ENCODE measurements at places on chromosomes 16 and 17.

- no peak for DNase-seq
These were observed 37.1 kb upstream of the AMZ2 start for GRCh38 chr17:68210570-68211315.

- no peak for DNase-seq
These were observed 1.8 kb downstream of the NAGS start for GRCh38 chr17:44006272-44006597.

- no peak for DNase-seq
These were observed 249.3 kb downstream of the CEP112 start for GRCh38 chr17:65942592-65942991.

- no peak for DNase-seq
These were observed 1.7 kb downstream of the NUPR1 start for GRCh38 chr16:28537076-28537475.

DNA sequence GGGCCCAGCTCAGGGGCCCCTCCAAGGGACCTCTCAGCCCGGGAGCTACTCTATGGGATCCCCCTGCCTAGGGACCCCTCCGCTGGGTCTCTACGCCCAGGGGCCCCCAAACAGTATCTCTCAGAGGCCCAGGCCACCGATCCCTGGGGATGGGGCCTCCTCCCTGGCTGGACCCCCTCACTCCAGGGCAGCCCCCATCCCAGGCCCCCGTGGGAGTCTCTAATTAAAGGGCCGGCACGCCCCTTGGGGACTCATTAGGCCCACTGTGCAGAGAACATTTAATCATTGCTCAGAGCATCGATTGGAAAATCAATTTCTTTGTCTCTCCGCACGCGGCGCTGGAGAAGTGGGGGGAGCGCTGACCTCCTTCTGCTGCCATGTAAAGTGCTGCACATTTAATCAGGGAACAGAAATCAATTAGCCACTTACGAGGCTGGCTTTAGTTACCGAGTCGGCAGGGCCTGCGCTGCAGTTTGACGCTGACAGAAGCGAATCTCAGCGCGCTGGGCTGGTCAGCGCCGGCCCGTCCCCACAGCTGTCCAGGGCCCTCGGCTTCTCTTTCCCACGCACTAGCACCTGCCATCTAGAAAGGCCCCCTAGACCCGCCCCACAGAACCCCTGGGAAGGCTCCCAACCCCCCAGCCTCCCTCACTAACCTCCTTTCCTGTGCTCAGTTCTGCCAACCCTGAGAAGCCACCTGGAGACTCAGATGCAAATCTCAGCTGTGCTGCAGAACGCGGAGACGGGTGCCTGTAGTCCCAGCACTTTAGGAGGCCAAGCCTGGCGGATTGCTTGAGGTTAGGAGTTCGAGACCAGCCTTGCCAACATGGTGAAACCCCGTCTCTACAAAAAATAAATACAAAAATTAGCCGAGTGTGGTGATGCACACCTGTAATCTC lies 20.2 kb upstream of the C1QL1 start:
- DNase-seq: no peak

DNA sequence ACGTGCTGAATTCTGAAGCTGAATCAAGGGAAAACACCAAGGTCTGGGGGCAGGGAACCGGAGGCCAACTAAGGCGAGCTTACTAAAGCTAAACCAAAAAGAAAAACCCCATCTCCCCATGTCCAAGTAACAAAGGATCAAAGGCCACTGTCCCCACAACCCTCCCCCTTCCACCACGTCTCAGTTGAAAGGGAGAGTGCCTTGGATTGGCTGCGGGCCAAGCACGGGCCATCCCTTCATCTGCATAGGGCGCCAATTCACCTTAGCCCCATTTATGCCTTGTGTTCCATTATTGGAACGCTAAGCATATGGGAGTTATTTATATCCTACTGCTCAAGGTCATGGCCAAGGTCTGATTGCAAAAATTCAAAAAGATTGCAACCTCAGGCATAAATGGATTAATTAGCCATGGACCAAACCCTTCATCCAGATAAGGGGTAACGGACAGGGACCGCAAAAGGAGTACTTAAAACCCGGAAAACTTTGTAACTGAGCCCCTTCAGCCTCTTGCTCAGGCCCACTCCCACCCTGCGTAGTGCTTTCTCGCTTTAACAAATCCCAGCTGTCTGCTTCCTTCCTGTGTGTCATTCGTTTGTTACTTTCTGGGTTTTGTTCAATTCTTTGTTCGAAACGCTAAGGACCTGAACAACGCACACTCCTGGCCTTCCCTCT lies 740 bp upstream of the ATP6V0D1 start:
- no peak for DNase-seq

DNA sequence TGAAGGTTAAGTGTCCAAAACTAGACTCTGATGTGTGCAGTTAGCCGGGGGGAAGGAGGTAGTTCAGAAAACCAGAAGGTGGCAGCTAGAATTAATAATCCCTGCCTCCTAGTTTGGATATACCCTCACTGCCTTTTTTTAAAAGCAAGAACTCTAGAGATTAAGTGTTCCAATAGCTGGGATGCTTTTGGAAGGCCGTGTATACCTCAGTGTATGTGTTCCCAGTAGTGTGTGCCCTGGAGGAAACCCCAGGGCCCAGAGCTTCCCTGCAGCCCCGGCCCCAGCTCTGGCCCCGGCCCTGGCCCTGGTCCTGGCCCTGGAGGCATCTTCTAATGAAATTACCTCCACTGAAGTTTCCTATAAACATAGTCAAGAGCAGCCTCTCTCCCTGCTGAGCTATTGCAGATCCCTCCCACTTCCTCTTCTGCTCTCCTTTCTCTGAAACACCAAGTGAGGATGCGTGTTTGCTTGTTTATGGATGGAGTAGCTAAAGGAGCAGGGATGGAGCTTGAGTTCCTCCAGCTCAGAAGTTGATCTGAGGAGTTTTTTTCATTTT lies 130.7 kb downstream of the PRKCA start:
- DNase-seq: no peak

DNA sequence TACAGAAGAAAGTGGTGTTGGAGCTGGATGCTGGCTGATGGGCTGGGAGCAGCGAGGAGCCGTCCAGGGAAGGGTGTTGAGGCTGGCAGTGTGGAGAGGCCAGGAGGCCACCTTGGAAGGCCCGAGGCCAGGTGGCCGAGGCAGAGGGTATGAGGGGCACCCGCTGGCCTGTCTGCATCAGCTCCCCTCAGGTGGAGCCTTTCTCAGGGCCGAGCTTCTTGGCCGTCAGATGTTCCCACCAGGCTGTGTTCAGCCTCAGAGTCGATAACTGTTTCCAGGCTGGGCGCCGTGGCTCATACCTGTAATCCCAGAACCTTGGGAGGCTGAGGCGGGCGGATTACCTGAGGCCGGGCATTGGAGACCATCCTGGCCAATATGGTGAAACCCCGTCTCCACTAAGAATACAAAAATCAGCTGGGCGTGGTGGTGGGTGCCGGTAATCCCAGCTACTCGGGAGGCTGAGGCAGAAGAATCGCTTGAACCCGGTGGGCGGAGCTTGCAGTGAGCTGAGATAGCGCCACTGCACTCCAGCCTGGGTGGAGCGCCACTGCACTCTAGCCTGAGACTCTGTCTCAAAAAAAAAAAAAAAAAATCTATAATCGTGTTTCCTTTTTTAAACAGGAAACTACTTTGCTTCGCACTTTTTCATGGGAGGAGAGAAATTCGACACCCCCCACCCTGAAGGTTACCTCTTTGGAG lies 25.3 kb downstream of the MGRN1 start:
- DNase-seq: no peak

DNA sequence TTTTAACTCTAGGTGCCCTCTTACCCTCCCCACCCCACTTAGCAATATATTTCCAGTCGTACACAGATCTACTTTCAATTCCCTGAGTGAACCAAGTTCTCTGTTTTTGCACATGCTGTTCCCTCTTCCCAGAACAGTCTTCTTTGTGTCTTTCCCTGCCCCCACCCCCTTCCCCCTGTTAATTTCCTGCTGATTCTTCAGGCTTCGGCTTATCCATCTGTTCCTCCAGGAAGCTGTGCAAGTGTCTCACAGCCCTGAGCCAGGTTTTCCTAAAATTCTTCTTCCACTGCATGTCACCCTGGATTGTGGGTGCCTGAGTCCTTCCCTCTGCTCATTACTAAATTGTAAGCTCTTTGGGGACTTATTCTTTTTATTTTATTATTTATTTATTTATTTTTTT lies 12.4 kb upstream of the SPOP start:
- no peak for DNase-seq

- DNase-seq: no peak
These were observed 28.9 kb upstream of the DHX8 start for GRCh38 chr17:43454868-43455267.

DNA sequence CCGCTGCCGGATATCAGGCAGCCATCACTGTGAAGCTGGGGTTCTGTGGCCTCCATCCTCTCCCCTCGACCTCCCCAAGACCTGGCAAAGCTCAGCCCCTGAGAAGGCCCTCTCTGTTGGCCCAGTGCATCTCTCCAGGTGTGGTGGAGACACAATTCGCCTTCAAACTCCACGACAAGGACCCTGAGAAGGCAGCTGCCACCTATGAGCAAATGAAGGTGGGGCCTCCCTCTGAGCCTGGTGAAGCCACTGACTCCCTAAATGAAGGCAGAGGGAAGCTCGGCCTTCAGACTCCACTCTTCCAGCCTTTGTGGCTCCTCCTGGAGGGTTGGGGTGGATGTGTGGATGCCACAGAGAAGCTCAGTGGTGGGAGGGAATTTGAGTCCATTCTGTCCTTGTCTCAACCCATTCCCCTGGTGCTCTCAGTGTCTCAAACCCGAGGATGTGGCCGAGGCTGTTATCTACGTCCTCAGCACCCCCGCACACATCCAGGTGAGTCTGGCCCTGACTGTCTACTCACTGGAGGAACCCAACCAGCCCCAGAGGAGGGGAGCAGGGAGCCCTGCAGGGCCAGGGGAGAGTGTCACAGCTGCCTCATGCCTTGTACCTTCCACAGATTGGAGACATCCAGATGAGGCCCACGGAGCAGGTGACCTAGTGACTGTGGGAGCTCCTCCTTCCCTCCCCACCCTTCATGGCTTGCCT lies 1.7 kb upstream of the MRM1 start:
- no peak for DNase-seq

GRCh38 chr17:45144199-45145034 lies 3.9 kb upstream of the HEXIM1 start:
- DNase-seq: no peak

- no peak for DNase-seq
These were observed 13.6 kb downstream of the CDRT4 start for GRCh38 chr17:15453782-15454181.

DNA sequence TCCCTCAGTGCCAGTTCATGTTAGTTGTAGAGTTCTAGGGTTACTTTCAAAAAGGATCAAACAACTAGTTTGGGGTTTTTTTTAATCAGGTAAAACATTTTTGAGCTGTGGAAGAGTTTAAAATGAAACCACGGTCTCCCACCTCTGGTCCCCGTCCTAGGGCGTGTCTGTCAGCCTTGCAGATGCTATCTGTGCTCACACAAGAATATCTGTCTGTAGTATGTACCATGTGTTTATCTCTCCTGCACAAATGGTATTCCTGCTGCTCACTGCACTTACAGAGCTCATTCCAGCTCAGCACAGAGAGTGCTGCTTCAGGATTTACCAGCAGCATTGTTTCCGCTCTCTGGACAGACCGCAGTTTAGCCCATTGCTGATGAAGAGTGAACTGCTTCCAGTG lies 38.9 kb downstream of the UBN1 start:
- DNase-seq: no peak

DNA sequence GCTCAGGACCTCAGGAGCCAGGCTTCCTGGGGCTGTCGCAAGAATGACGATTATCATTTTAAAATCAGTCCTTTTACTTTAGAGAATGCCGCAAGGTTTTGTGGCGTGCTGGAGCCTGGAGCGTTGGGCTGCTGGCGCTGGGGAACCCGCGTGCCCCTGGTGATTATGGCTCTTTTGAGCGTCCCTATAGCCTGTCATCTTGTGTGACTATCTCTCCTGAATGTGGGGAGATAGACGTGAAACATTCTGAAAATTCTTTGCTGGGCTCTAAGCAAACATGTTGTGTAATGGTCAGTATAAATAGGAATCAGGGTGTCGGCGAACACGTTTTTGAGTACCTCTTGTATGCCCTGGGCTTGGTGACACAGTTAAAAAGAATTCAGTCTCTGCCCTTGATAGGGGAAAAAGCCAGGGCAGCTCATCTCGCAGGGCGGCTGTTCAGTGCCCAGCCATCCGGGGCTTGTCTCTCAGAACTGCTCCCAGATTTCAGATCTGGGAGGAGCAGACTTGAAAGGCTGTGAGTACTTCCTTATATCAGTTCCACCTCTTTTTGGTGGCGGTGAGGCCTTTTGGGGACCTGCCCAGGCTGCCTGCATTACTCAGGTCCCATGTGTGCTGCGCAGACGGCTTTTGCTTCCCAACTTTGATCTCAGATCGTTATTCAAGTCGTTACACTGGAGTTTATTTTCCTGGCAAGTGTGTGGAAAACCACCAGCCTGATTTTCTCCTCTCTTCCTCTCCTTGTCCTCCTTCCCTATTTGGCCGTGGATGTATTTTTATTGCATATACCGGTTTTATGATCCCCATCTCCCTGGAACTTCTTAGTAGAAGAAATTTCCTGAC lies 973 bp downstream of the SLC7A6 start:
- DNase-seq: peak; percentile 26

- DNase-seq: peak; percentile 46
These were observed at the start of gene MRPL12 for GRCh38 chr17:81702934-81703746. MRPL12 (plus strand) TSS chr17:81703367; CDS start chr17:81703502, 135 bp downstream.

GRCh38 chr16:85029981-85030401 lies 2.4 kb downstream of the KIAA0513 start:
- no peak for DNase-seq

DNA sequence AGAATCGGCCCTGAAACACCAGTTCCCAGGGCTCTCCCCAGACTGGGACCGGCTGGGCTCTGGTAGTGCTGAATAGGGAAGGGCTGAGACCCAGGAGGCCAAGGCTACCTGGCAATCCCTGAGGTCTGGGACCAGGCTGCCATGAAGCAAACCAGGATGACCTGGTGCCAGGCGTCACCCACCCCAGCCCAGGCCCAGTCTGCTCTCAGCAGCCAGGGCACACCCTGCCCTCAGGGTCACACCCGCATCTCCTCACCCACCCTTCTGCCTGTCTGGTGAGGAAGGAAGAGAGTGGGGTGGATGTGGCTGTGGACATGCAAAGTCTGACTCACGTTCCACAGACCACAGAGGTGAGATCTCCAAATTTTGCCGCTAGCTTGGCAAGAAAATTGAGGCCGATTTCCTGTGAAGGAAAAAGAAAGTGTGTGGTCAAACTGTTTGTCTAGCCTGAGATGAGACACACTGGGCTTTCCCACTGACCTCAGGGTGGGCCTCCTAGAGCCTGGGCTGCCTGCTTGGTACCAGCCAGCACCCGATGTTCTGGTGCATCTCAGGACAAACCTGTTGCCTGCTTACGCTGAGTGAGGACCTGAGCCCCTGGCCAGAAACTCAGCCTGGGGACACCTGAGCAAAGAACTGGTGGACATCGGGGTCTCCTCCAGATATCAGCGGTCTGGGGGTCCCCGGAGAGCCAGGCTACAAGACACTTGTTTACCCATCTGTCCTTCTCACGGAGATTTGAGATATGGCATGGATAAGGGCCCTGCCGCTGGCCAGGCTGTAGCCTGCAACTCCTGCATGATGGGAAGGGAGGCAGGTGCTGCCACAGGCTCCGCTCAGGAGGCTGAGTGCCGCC lies 6.3 kb upstream of the RAB37 start:
- no peak for DNase-seq
